ENCODE measurements at places on chromosomes 12 and 14.

DNA sequence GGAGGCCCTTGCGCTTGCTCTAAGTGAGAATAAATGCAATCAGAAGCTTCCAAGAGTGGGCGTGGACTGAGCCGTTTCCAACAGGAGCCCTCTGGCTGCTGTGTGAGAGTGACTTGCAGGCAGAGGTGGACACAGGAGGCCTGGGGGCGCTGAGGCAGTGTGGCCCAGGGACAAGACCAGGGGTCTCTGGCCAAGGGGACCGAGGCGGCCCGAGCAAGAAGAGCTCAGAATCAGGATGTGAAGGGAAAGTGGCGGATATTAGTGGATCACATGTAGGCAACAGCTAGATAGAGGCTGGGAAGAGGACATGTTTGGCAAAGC, 8.6 kb downstream of the RIMBP2 start:
- no peak for DNase-seq

DNA sequence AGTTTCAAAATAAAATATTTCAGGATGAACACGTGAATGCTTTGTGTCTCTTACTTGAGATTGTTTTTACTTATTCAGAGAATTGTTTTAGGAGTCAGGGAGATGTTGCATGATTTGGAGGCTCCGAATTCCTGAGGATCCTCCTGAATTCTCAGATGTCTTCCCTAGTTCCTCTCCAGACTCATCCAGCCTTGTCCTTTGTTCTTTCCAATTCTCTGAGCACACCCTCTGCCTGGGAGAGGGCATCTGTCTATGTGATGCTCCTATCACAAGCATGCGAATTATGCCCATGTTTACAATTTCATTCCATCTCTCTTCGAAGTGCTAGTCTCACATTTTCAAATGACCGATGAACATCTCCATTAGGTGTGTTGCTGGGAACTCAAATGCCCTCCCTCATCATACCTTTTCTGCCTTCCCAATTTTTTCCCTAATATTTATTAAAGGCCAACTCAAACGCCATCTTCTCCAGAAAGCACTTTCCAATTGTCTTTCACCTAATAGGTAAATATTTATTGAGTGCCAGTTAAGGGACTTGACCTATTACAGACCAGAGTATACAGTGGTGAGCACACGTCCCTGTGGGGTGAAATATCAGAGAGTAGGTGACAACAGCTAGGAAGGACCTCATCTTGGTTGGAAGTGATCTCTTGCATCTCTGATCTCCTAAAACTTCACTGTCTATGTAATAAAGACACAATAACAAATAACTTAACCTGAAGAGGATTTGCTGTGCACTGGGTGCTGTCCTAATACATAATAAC, 64.4 kb downstream of the ARF6 start:
- DNase-seq: no peak

DNA sequence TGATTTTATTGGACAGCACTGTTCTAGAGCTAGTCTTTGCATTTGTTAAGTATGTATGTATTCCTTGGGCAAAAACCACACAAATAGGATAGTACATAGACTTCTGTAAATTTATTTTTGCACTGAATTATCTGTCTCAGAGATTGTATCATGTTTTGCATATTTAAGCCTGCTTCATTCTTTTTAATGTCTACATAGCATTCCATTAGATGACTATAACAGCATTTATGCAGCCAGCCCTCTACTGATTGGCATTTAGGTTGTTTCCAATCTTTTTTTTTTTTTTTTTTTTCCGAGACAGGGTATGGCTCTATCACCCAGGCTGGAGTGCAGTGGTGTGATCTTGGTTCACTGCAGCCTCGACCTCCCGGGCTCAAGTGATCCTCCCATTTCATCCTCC, 34.5 kb downstream of the SYNDIG1L start:
- DNase-seq: no peak

DNA sequence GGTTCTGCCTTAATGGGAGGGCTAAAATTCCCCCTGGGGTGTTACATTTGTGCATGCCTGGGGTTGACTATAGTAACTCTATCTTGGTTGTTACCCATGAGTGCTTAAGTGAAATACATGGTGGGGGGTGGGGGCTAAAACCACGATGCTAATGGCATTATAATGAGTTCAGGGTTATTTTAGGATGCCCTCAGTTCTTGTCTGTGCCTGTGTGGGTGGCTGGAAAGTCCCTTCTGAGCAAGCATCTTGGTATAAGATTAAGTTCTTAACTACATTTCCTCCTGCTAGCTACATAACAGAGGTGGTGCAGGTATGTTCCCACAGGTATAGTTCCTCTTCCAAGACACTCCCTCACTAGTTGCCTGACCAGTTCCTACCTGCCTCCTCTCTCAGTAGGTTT, 822.3 kb downstream of the LRFN5 start:
- no peak for DNase-seq

- DNase-seq: no peak
These were observed 75.0 kb downstream of the EP400 start for GRCh38 chr12:132024758-132025157.

- no peak for DNase-seq
These were observed 120.8 kb upstream of the CCDC196 start for GRCh38 chr14:66365388-66365787.

GRCh38 chr12:93591137-93591868, 18.8 kb downstream of the SOCS2 start:
- DNase-seq: no peak

All from nucleus accumbens (tissue), 56 donors.